ENCODE measurements at places on chromosomes 5 and 9.

- DNase-seq, result no peak
These were observed 52.5 kb downstream of the COL23A1 start for GRCh38 chr5:178537467-178538371.

- no peak for DNase-seq
These were observed 28.5 kb upstream of the IFNK start for GRCh38 chr9:27495480-27496134.

GRCh38 chr5:41182666-41183065, 30.7 kb downstream of the C6 start:
- DNase-seq, result no peak

DNA sequence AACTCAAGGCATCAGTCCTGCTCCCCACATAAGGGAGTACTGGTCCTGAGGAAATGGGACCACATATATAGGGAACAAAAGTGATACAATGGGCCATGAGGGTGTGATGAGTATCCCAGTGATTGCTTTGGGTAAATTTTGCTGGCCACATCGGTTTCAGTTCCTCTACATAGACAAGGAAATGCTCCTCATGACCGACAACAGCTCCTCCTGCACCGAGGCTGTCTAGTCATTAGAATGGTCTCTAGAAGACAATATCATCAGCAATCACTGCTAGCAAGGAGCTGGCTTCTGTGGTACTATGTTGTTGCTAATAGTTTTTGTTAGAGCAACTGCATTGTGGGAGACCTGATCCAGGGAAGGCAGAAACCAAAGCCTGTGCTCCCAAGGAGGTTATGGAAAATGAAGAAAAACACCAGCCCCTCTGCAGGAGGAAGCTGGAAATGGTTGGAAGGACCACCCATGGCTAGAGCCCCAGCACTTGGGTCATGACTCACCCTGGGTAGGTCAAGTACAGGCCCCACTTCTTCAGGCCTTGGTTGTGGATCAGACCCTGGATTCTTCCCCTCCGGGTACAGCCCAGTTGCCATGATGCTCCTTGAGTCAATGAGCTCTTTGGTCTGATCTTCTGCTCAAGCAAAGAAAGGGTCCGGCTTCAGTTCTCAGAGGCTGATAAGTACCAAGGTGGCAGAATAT, 3.4 kb upstream of the CTSL start:
- no peak for DNase-seq

GRCh38 chr5:168315416-168316138, 24.1 kb downstream of the WWC1 start:
- no peak for DNase-seq

GRCh38 chr9:98341157-98342097, 86.0 kb upstream of the TBC1D2 start:
- no peak for DNase-seq

DNA sequence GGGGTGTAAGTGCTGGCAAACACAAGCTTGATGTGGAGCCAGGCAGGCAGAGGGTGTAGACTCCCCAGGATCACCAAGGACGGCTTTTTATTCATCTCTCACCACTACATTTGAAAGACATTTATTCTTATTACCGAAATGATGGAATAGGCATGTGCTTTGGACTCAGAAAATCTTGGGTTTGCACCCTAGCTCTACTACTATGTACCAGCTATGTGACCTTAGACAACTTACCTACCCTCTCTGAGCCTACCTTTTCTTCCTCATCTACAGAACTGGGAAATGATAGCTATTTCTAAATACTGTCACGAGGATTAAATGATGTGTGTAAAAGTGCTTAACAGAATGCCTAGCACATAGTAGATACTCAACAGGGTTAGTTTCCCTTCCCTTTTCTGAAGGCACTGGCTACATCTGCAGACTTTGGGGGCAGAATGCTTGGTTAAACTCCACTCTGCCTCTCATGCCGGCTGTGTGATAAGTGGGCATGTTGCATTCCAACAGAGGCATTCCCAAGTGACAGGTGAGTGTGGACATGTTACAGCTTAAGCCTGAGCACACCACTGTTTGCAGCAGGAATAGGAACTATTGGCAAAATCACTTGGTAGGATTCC, 94.8 kb downstream of the SLC1A3 start:
- DNase-seq, result no peak

DNA sequence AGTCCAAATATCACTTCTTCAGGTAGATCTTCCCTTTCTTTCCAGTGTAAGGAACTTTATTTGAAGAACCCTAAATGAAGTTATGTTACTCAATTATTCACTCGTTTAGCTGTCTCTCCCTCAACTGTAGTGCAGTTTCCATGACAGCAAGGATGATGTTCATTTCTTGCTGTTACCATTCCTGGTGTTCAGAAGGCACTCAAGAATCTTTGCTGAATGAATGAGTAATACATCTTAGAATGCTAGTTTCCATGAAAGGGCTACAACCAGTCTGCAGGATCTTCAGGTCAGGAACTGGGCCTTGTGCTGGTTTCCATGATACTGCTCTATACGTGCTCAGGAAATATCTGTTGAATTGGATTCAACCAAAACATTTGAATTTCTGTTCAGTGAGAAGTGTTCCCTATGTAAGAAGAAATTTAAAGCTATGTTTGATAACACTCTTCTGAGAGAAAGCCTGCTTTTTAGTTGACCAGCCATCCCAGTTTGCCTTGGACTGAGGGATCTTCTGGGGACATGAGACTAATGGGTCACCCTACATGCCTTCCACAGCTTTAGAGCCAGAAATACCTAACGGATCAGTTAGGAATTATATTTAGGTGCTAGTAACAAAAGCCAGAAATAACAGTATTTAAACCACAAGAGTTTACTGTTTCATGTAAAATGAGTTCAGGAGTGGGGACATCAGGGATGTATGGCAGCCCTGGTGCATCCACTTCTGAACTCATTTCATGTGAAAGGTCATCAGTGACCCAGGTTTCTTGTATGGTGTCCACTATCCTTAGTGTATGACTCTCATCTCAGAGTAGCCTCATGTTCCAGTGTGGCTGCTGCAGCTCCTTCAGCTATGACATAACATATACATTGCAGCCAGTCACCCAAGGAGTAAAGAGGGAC, 500.1 kb upstream of the SGCD start:
- no peak for DNase-seq

- DNase-seq, result peak; percentile 7
These were observed 37.6 kb downstream of the ELL2 start for GRCh38 chr5:95923918-95924544.

GRCh38 chr9:70255486-70255885, 3.3 kb upstream of the SMC5 start:
- no peak for DNase-seq

DNA sequence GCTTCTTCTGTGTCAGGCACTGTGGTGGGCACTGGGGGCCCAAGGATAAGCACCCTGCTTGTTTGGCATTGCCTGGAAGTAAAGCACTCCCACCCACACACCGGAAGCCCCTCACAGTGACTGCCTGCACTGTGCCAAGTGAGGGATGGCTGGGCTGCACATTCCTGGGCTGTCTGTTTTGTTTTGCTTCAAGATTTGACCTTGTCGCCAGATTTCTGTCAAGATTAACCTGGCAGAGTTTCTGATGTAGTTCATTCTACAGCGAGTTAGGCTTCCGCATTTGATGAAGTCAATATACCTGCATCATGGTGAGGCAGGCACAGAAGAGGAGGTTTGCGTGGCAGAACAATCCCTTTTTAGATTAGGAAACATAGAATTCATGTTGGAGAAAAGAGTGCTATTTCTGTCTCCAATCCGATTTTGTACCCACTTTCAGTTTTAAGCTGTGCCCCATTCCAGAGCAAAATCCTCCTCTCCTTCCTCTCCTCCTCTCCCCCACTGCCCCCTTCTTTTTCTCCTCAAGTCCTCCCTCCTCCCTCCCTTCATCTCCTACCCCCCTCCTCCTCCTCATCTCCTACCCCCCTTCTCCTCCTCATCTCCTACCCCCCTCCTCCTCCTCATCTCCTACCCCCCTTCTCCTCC, 14.4 kb upstream of the BOD1 start:
- DNase-seq, result no peak

- peak; percentile 56 for DNase-seq
These were observed 48.1 kb downstream of the POC5 start for GRCh38 chr5:75668977-75669689.

- DNase-seq, result no peak
These were observed 10.0 kb upstream of the STRBP start for GRCh38 chr9:123278361-123278760.

GRCh38 chr9:109418827-109419226, 79.3 kb downstream of the PTPN3 start:
- DNase-seq, result peak; percentile 26

GRCh38 chr5:75885321-75885720, 168.1 kb upstream of the POC5 start:
- DNase-seq, result no peak

Data from Kasumi-1 (cell line).